Esophagus squamous epithelium (tissue), 5 donors: ENCODE measurements at places on chromosomes 7 and 10. TPM values are rescaled to one million over a fixed set of nuclear protein-coding genes. Genes with fewer than 3 reads are reported as not detected.
A peak's percentile ranks its signal among the peaks of the same experiment; 100 is the strongest.

LRMDA gene
- total RNA-seq, result 5.1 TPM

HIPK2 gene
- 17.8 TPM for total RNA-seq

DNA sequence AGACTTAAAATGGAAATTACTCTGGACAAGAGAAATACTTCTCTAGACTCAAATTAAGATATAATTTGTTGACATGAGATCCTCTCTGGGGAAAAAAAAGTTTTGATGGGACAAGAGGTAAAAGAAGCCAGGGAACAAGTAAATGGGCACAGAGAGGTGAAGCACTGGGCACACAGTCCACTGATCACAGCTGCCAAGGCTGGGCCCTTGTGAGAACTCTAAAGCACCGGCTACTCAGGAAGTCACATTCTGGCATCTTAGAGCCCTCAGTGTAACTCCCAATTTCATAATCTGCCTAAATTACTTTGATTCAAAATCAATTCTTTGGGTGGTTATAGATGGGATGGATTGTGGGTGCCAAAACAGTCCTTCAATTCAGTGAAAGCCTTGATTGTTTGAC lies 123.2 kb upstream of the CACNA2D1 start:
- no peak overlapping the region for H3K27ac ChIP-seq
- DNase-seq, result no peak
- H3K4me1 ChIP-seq, result no peaks in the 10 kb centered on the region
- no peak overlapping the region for H3K4me3 ChIP-seq
- H3K27me3 ChIP-seq, result no peaks in the 10 kb centered on the region

- H3K4me3 ChIP-seq, result no peak overlapping the region
- no peak overlapping the region for H3K27ac ChIP-seq
- DNase-seq, result no peak
- no peaks in the 10 kb centered on the region for H3K36me3 ChIP-seq
- no peaks in the 10 kb centered on the region for H3K27me3 ChIP-seq
- peaks cover 19% of the 10 kb centered on the region for H3K4me1 ChIP-seq
These were observed 30.9 kb downstream of the FAM20C start for GRCh38 chr7:223118-223800.

- no peak for DNase-seq
- H3K27ac ChIP-seq, result no peak overlapping the region
- no peaks in the 10 kb centered on the region for H3K36me3 ChIP-seq
- no peaks in the 10 kb centered on the region for H3K27me3 ChIP-seq
- no peak overlapping the region for H3K4me3 ChIP-seq
These were observed 150.4 kb upstream of the LANCL2 start for GRCh38 chr7:55214707-55215106.

GRCh38 chr10:127978481-127978880 lies 71.6 kb downstream of the PTPRE start:
- peak overlapping the region; percentile 17 for H3K27ac ChIP-seq
- no peak overlapping the region for H3K4me3 ChIP-seq

GRCh38 chr7:88262562-88262961 lies 42.7 kb upstream of the SRI start:
- no peaks in the 10 kb centered on the region for H3K27me3 ChIP-seq
- H3K4me3 ChIP-seq, result no peak overlapping the region

GRCh38 chr10:17835688-17836087 lies 26.5 kb downstream of the MRC1 start:
- no peaks in the 10 kb centered on the region for H3K27me3 ChIP-seq
- H3K4me3 ChIP-seq, result no peak overlapping the region
- H3K27ac ChIP-seq, result no peak overlapping the region
- peaks cover 9% of the 10 kb centered on the region for H3K4me1 ChIP-seq
- H3K36me3 ChIP-seq, result no peaks in the 10 kb centered on the region
